ENCODE measurements at places on chromosomes 1 and 21. TPM values are rescaled to one million over a fixed set of nuclear protein-coding genes. Genes with fewer than 3 reads are reported as not detected.

GRCh38 chr1:7002728-7003127 lies 217.5 kb downstream of the CAMTA1 start:
- DNase-seq, result no peak

- DNase-seq, result no peak
These were observed 14.5 kb downstream of the PDZK1IP1 start for GRCh38 chr1:47175227-47175934.

GRCh38 chr1:71097428-71097827 lies 16.6 kb upstream of the ZRANB2 start:
- no peak for DNase-seq

GRCh38 chr1:71200503-71200902 lies 119.7 kb upstream of the ZRANB2 start:
- DNase-seq, result no peak

GRCh38 chr1:44947774-44948311 lies 38.6 kb downstream of the EIF2B3 start:
- no peak for DNase-seq

- no peak for DNase-seq
These were observed 88.2 kb upstream of the OLFM3 start for GRCh38 chr1:102084771-102085535.

GRCh38 chr1:230661976-230662375 lies 19.7 kb downstream of the COG2 start:
- no peak for DNase-seq

DNA sequence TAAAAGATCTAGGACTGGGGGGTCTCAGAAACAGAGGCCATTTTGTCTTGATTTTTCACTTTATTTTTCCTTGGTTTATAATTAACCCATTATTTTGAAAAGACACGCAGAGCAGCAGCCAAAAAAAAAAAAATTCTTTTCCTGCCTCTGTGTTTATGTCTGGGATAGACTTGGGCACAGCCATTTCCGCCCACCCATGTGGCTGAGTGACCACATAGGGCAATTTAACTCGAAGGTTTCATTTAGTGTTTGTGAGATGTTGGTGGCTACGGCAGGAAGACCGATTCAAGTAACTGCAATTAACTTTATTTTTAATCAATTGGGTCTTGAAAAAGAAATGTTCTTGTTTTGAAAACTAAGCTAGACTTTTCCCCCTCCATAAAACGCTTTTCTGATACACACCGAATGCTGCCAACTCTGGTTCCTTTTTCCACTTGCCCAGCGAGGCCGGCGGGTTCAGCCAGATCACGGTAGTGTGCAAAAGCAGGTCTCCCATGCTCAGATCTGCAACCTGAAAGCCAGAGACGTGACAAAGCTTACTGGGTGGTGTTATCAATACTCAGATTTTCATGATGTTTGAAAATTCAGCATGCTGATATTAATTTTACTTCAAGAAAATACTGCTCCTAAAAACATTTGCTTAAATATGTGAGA lies 97.4 kb upstream of the KRTAP19-8 start:
- no peak for DNase-seq

- no peak for DNase-seq
These were observed 200.8 kb upstream of the DPYD start for GRCh38 chr1:98121646-98122045.

COL24A1 gene
- 2.0 TPM for polyA plus RNA-seq

AADACL3 gene
- not detected for polyA plus RNA-seq

Measured in left renal cortex interstitium (tissue), 4 donors.